ENCODE measurements at places on chromosomes 6 and 20.

- DNase-seq = no peak
Observed at GRCh38 chr6:69022993-69023392, 387.9 kb downstream of the ADGRB3 start.

DNA sequence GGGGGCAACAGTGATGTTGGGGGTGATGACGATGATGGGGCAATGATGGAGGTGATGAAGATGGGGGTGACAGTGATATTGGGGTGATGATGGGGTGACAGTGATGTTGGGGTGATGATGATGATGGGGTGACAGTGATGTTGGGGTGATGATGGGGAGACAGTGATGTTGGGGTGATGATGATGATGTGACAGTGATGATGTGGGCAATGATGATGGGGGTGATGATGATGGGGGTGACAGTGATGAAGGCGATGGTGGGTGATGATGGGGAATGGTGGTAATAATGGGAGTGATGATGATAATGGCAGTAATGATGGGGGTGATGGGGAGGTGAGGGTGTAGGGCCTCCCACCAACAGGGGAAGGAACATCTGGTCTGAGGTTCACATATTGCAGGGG is 150.6 kb downstream of the ERMARD start:
- DNase-seq = no peak

DNA sequence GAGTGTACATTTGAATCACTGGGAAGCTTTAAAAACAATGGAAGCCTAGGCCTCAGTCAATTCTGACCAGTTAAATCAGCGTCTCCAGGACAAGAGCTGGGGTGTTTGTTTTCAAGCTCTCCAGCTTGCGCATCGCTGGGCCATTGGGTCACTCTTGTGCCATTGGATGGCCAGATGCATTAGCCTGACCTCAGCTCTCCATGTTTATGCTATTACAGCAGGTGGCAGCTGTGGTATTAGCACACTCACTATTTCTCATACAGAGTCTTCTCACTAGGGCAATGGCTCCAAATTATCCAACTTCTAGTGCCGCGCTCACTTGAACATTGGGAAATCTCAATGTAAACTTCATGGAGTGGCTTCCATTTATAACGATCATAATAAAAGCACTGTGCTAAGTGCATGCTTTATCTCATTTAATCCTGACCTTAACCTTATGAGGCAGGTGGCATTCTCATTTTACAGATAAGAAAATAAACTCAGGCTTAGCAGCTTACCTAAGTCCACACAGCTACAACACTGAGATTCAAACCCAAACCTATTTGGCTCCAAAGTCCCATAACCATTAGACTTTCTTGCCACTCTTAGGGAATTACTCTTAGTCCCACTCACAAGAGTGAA is 108.8 kb downstream of the PPP1R14C start:
- DNase-seq = no peak

DNA sequence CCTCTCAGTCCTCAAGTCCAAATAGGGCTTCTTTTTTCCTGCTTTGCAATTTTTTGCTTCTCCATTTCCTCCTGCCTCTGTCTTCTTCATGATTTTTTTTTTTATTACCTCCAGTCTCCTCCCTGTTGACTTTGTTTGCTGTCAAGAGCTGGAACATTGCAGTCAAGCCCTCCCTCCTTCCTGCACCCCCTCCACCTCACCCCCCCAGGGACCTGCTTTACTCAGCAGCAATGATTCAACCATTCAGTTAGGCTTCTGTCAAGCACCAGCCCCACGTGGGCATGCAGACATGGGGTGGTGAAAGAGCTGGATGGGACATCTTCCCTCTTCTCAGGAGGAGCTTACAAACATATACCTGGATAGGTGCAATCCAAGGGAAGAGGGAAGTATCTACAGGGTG is 142.4 kb downstream of the LRFN2 start:
- DNase-seq = no peak

DNA sequence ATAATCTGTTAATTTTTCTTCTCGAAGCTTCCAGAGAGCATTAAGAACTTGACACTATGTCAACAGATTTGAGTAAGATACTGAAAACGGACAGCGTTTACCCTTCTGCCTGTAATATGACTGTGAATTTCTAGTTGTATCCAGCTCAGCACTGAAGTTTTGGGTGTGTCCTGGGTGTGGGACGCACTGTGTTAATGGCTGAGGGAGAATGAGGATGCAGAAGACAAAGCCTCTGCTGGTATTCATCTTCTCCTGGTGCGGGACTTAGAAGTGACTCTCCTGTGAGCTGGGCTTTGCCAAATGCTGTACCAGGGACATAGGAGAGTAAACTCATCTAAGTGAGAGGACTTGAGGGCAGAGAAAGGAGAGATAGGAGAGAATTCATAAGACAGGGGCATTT is 90.3 kb upstream of the CLDN20 start:
- DNase-seq = no peak

DNA sequence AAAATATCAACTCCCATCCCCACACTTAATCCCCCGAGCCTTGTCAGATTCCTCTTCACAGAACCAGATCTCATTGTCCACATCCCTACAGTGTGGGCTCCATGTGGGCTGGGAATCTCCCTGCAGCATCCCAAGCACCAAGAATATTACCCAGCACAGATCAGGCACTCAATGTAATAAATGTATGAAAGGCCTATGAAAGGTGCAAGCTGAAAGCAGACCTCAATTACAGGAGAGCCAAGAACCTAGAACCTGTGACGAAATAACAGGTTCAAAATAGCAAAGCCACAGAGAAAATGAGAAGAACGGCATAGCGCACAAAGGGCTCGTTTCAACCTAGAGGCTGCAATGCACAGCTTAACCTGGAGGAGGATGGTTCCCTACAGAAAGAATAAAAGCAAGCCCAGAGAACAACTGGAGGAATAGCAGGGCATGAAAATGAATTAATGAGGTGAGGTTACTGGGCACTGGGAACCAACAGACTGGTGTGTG is 3.1 kb downstream of the SLC23A2 start:
- no peak for DNase-seq

GRCh38 chr6:903761-904160 is 210.8 kb upstream of the EXOC2 start:
- no peak for DNase-seq

DNA sequence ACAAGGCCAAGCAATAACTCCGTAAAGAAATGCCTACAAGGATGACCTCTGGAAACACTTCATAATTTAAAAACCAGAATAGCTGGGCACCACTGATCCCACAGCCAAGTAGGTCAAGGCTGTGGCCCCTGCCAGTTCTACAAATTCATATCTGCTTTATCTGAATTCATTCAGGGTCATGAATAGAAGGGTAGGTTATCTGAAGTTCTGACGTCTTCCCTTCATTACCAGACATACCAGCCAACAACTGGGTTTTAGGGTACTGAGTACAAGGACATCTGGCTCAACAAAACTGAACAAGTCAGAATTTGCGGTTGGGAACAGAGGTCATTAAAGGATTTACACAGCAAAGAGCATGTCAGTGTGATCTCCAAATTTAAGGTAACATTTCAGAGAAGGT is 26.0 kb downstream of the MAP3K5 start:
- no peak for DNase-seq

GRCh38 chr6:20652299-20653084 is 118.2 kb downstream of the CDKAL1 start:
- no peak for DNase-seq

- DNase-seq = no peak
Observed at GRCh38 chr20:37361336-37361735, 15.4 kb downstream of the SRC start.

DNA sequence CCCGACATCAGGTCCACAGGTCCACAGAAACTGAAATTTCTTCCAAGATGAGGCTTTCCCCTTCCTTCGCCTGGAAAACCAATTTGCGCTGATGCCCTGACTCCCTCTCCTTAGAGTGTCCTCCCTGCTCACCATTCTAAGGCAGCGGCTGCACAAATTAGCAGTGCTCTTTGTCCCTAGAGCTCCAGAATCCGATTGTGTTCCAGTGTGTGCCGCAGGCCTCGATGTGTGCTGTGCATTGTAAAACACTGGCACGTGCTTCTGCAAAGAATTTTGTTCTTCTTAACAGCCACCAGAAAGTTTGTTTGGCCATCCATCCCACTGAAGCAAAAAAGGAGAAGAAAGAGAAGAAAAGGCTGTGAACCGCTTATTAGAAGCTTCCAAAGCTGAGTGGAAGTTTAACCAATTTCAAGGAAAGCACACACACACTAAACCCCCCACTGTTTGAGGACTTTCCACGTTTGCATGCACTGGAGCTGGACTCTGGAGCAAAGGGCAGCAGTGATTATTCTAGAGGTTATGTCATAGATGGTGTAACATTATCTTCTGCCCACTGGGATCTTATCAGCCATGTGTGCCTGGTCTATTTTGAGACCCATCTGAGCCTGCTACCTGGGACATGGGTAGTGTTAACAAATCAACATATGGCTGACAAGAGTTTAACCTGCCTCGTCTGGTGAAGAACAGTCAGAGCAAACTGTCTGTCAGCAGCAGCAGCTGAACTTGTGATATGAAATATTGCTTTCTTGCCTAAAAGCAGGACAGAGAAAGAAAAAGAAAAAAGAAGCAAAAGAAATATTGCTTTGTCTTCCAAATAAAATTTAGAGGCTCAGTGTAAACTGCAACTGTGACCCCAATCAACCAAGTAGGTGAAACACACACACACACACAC is 64.9 kb upstream of the RREB1 start:
- DNase-seq = no peak
